Testis (tissue), 5 donors: ENCODE measurements at places on chromosomes 1 and 21. TPM values are rescaled to one million over a fixed set of nuclear protein-coding genes. Genes with fewer than 3 reads are reported as not detected.

DNA sequence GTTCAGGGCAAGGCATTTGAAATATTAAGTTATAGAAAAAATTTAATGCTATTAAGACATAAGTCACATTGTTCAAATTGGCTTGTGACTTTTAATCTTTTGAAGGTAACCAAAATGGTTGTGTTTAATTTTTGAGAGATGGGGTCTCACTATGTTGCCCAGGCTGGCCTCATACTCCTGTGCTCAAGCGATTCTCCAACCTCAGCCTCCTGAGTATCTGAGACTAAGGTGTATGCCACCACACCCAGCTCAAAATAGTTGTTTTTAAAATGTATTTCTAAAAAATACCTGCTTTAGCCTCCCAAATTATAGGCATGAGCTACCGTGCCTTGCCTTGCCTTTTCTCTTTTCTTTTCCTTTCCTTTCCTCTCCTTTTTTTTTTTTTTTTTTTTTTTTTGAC is 26.0 kb upstream of the CHAF1B start:
- DNase-seq = no peak

- DNase-seq = no peak
These were observed 69.0 kb downstream of the UBIAD1 start for GRCh38 chr1:11341901-11342552.

DNA sequence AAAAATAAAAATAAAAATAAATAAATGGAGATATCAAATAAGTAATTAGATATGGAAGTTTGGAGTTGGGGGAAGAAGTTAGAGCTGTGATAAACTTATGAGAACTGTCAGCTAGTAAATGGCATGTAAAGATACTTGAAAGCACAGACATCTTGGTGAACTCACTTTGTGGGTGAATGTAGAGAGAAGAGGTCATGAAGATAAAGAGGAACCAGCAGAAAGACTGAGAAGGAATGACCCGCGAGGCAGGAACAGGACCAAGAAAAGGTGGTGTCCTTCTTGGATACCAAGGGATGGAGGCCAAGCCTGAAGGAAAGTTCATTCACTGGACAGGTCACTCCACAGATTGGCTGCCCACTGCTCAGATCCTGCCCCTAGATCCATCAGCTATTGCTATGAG is 4.7 kb upstream of the CAPZB start:
- no peak for DNase-seq

CASP9 gene
- 33.8 TPM for polyA plus RNA-seq
